ENCODE measurements at places on chromosomes 13 and 19.
A peak's percentile ranks its signal among the peaks of the same experiment; 100 is the strongest.

GRCh38 chr19:46482631-46483030 is 11.3 kb upstream of the PNMA8A start:
- DNase-seq, result peak; percentile 75

DNA sequence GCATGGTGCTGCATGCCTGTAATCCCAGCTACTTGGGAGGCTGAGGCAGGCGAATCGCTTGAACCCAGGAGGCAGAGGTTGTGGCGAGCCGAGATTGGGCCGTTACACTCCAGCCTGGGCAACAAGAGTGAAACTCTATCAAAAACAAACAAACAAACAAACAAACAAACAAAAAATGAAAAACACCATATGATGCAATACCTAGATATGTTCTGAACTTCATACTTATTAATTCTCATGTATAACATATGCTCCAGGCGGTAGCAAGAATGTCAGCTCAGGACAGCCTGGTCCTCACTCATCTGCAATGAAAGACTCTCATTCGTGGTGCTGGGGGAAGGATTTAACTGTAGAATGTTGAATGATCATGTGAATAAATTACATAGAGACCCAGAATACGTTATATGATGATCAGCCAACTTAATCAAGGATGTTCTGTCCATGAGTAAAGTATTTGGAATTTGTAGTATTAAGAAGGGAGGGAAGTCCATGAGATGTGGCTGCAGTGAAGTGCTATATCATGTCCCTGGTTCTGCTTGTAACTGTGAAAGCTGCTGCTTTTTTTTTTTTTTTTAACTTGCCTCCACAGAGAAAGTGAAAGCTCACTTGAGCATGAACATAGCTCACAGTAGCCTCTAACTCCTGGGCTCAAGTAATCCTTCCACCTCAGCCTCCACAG is 206.8 kb downstream of the UQCRFS1 start:
- DNase-seq, result no peak

GRCh38 chr13:112972867-112973576 is 4.0 kb downstream of the MCF2L start:
- no peak for DNase-seq

DNA sequence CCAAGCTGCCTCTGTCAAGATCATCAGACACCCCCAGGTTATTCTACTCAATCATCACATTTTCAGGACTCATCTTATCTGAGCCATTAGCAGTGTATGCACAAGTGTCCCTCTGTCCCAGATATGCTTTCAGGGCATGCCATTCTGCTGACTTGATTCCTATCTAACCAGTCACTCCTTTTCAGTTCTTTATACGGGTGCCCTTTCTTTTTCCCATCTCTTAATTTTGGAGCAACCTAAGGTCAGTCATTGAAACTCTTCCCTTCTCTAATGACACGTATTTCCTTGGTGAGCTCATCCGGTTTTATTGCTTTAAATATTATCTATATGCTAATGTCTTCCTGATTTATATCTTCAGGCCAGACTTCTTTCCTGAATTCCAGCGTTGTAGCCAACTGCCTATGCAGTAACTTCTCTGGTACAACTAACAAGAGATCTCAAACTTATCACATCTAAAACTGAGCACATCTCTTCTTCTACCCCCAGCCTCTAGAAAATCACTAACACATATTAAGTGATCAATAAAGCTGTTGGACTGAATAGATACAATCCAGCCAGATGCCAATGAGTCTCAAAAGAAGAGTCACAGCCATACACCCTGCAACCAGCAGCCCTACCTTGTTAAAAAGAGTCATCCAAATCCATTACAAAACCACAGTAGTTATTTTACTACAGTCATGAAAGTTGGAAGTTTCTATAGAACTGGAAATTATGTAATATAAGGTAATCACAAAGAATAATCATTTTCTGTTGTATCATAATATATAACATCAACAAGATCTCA is 58.8 kb downstream of the DCLK1 start:
- no peak for DNase-seq

- DNase-seq, result no peak
Measured at GRCh38 chr13:111925146-111925875, 141.6 kb upstream of the SOX1 start.

DNA sequence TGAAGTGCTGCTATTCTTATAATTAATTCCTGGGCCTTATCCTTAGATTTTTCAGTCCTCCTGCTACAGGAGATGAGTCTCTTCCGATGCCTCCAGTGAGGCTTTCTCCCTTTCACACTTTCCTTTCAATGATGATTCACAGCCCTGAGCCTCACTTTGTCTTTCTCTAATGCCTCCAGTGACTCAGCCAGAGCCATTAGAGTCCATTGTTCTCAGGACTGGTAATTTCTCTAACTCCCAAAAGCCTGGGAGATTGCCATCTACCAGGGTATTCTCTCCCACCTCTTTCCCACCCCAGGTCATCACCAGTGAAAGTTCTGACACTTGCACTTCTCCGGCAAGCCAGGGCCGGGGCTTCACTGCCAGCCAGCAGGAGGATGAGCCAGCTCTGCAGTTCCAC is 49.6 kb upstream of the ARGLU1 start:
- peak; percentile 84 for DNase-seq

- peak; percentile 46 for DNase-seq
Measured at GRCh38 chr13:80340651-80341100, 250 bp downstream of the SPRY2 start.

- peak; percentile 12 for DNase-seq
Measured at GRCh38 chr19:32682317-32682716, 6.7 kb downstream of the RGS9BP start.

DNA sequence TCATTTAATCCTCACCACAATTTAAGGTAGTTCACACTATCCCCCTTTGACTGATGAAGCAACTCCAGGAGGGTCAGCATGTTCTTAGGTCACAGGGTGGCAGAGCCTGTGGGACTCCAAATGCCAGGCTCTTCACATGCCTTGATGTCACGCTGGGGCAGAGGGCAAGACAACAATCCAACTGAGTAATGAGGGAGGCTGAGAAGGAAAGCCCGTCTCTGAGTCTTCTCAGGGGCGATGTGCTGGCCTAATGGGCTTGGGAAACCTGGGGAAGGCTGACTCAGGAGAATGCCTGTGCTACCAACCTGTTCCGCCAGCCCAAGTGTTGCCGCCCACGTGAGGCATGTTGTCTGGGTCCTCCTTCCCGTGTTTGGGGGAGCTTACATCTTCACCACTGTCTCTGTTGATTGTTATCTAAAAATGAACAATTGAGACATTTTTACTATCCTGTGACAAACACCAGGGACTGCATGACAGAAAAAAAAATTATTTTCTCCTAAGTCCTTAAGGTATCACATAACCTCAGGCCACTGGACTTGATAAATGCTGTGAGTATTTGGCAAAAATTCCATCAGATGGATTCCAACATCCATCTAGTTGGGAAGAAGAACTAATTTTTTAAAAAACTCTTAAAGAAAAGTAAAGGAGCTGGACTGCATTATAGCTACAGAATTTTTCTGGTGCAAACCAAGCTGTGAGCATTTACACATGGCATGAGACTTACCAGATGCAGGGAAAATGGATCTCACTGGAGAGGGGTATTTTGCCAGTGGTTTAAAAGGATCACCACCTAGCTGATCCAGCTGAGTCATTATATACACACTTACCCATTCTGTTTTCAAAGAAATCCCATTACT is 157.5 kb downstream of the RGCC start:
- DNase-seq, result no peak

DNA sequence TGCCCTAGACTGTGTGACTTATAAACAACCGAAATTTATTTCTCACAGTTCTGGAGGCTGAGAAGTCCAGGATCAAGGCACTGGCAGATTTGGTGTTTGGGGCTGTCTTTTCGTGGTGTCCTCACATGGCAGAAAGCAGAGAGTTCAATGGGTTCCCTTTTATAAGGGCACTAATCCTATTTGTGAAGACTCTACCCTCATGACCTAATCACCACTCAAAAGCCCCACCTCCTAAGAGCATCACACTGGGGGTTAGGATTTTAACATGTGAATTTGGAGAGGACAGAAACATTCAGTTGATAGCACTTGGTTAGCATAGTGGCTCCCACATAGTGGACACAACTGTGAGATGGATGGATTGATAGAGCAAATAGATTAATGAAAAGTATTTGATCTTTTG is 21.5 kb upstream of the GPR18 start:
- no peak for DNase-seq

- DNase-seq, result peak; percentile 13
Measured at GRCh38 chr13:73304442-73304841, 245.6 kb downstream of the KLF5 start.

- DNase-seq, result peak; percentile 25
Measured at GRCh38 chr13:76043874-76044273, 407.7 kb downstream of the LMO7 start.

DNA sequence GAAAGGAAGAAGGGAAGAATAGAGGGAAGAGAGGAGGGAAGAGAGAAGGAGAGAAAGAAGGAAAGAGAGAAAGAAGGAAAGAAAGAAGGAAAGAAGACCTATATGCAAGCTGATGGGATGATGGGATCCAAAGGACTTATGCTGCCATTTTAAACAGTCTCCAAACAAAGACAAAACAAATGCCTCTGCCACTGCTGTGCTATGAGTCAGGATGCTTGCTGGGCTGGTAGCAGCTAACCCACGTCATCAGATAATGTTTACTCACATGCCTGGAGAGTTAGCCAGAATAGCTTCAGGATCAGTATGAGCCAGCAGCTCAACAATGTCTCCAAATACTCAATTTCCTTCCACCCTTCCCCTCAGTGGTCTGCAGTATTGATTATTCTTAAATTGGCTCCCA is 12.0 kb upstream of the ZNF274 start:
- peak; percentile 73 for DNase-seq

GRCh38 chr19:6711605-6712004 is 8.8 kb downstream of the C3 start:
- DNase-seq, result no peak

DNA sequence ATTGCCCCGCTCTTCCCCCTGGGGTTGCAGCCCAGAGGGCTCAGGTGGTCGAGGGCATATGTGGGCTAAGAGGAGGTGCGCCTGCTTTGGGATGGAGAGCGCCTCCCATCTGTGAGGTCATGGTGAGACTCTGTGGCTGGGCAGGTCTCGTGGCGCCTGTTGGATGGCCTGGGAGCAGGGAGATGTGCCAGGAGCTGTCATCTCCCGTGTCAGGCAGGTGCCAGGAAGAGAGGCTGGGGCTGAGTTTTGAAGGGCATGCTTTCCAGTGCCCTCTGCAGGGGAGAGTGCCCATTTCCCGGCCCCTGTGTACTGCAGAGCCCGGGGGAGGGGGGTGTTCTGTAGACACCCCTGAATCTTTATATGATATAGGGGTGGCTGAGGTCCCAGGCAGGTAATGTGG is 2.8 kb downstream of the WTIP start:
- DNase-seq, result no peak

DNA sequence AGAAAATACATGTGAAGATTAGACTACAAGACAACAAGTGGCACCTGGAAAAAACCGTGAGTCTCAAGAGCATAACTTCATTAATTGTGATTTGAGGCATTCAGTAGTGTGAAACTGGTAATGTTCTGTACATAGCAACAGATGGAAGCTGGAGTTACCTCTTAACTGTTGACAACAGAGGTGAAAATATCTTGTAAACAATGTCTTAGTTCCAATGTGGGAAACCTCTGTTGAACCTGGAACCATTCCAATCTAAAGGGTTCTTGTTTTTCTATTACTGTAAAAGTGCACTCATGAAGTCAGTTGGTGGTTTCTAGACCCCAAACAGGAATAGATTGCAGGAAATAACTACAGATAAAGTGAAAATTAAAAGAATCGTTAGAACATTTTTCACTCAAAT is 728.4 kb downstream of the SLITRK1 start:
- no peak for DNase-seq

DNA sequence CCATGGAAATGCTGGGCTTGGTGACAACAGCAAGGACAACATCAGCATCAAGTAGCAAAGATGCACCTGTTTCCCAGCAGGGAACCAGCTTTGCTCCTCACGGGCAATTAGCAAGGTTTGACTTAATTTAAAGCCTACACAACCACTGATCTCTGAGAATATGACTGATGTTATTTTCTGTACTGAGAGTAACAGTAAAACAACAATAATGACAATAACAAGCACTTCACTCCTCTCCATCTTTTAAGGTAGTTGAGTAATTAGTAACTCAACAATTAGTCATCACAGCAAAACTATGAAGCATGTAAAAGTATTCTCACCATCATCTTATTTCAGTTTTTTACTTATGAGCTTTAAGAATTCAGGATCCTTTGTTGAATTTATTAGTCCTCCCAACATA is 37.3 kb downstream of the ENOX1 start:
- peak; percentile 39 for DNase-seq

GRCh38 chr13:109592770-109593169 is 193.6 kb downstream of the IRS2 start:
- DNase-seq, result no peak

GRCh38 chr13:24215732-24216131 is 55.2 kb downstream of the SPATA13 start:
- DNase-seq, result peak; percentile 34

DNA sequence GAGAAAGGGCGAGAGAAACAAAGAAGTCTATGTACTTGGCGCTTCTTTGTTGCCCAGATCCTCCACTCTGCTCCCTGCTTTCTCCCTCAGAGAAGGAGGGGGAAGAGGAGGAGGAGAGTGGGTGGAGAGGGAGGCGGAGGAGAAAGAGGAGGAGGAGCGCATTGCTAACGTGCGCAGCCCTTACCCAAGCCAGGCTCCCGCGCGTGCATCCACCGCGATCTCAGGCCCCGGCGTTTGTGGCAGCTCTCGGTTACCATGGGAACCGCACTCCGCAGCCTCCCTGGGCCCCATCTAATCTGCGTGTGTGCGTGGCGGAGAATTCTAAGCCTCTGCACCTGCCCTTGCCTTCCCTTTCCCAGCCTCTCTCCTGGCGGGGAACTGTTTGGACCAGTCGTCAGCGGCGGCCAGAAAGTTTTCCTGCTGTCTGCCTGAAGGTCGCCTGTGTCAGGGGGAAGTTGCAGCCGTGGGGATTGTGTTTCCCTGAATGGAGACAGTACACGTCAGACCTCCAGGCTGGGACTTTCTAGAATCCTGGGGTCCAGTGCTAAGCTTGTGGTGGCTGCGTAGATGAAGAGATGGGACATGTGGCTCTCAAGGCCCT is at the start of gene ERICH6B:
TSS of gene ERICH6B (minus strand) at position 239 of the 601 bp plus-strand sequence. CDS start 18,734 bp downstream, outside the sequence.
- no peak for DNase-seq

DNA sequence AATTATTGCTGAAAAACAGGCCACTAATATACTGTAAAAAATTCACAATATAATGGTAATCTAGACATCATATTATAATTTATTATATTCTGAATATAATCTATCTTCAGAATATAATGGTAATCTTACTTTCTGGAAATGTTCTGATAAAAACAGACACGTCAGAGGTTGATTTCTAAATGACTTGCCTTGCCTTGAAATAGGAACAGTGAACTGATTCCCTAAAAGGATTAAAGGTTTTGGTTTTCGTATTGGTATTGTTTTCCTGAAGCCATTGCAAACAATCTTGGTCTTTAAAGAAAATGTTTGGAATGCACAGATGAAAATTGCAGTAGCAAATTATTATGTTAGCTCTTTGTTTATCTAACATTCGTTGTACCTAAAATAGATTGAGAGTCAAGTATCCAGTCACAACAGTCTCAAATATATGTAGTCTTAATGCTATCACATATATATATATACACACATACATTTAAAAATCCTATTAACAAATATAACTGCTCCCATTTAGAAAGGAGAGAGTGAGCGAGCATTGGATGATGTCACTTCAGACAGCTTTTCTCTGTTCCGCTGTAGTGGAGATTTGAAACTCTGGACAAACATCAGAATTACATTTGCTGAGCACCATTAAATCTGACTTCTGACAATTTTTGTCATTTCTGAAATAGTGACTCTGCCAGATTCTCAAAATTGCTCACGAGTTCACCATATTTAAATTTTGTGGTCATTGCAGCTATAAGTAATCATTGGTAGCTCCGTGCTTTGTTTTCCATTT is 1.7 kb downstream of the ITM2B start:
- DNase-seq, result peak; percentile 40

Data from bronchial epithelial cell (primary cell).